Left renal pelvis (tissue), 4 donors: ENCODE measurements at places on chromosomes 2 and 18. TPM values are rescaled to one million over a fixed set of nuclear protein-coding genes. Genes with fewer than 3 reads are reported as not detected.

Gene LOXL3
- polyA plus RNA-seq: 9.5 TPM

Gene CD207
- polyA plus RNA-seq: 0.10 TPM

Gene NOSTRIN
- polyA plus RNA-seq: 34.0 TPM

Gene R3HDM1
- 40.4 TPM for polyA plus RNA-seq

Gene CCDC138
- 16.2 TPM for polyA plus RNA-seq

Gene CNGA3
- not detected for polyA plus RNA-seq

Gene IL18RAP
- polyA plus RNA-seq: 0.70 TPM

Gene CD226
- polyA plus RNA-seq: 1.2 TPM

Gene C2orf78
- polyA plus RNA-seq: not detected

Gene TSPYL6
- polyA plus RNA-seq: not detected

DNA sequence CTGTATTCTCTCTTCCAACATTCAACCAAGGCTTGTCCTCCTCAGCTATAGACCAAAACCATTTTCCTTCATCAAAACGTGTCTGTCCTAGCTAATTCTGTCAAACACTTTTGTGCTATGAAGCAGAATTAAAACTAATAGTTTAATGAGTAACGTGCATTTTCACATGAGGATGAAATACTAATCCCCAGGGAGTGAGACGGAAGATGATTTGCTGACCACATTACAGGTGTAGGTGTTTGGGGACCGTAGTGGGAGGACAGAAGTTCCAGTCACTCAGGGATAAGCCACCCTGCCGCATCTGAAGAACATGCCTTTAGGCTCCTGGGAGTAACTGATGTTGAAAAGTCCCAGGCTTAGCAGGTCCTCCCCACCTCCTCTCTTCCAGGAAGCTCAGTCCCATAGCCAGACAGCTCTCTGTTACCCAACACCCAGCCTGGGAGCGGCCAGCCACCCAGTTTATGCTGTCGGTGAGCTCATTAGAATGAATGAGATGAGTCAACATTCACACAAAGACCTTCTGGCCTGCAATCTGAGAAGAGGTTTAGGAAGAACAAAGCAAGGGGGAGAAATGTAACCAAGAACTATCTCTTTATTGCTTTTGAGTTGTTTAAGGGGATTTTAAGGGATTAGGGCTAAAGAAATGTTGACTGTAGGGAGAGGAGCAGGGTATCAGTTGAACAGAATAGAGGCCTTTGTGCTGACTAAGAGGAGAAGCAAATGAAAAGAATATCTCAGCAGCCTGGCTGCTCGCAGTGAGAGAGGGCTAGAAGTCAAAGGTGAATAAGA is 122.5 kb downstream of the FOXI3 start:
- no peak for DNase-seq

GRCh38 chr2:11420671-11421070 is 45.3 kb downstream of the E2F6 start:
- DNase-seq: no peak

- DNase-seq: no peak
Observed at GRCh38 chr2:210442878-210443277, 33.7 kb downstream of the LANCL1 start.

- no peak for DNase-seq
Observed at GRCh38 chr2:174570318-174570958, 27.2 kb downstream of the WIPF1 start.

GRCh38 chr2:129738799-129739198 is 240.7 kb upstream of the RAB6C start:
- DNase-seq: no peak

GRCh38 chr2:133635131-133635530 is 66.9 kb upstream of the NCKAP5 start:
- DNase-seq: no peak
